Activated CD4-positive, alpha-beta T cell treated with anti-CD3 and anti-CD28 coated beads, Interleukin-2, amount 50 U/mL, for 4 hours (primary cell): ENCODE measurements at places on chromosomes 2 and 18.
A peak's percentile ranks its signal among the peaks of the same experiment; 100 is the strongest.

GRCh38 chr2:74767618-74768017 lies 66.3 kb upstream of the HK2 start:
- DNase-seq = no peak

DNA sequence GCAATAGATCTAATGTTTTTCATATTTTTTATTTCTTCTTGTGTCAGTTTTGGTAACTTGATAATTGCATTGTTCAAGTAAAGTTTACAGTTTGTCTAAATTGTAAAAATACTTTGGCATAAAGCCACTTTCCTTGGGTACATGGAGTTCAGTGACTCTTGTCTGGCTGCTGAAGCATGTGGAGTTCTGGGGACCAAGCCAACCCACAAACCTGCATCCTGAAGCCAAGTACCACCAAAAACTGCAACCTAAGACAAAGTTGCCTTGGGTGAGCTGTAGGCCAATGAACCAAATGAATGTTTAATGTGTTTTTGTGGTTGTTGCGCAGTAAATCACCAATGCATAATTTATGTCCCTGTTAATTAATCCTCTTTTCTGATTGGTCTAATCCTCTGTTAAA lies 872.6 kb downstream of the BCL11A start:
- DNase-seq = no peak

DNA sequence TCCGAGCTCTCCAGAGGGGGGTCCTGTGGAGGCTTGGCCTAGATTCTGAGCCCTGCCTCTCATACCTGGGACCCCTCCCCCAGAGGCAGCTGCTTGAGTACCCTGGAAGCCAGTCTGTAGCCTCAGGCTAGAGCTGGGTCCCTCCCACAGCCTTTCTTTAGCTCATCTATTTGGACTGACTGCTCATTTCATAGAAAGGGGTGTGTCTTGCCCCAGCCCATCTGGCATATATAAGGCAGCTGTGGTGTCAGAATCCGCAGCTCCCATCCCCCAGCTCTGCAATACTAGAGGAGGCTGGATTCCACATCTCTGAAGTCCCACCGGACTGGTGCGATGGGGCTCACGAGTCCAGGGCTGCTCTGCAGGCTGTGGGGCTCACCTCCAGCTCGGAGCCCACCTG lies 26.1 kb downstream of the MPHOSPH10 start:
- no peak for DNase-seq

- DNase-seq = no peak
Measured at GRCh38 chr18:34707670-34708069, 2.4 kb upstream of the DTNA start.

DNA sequence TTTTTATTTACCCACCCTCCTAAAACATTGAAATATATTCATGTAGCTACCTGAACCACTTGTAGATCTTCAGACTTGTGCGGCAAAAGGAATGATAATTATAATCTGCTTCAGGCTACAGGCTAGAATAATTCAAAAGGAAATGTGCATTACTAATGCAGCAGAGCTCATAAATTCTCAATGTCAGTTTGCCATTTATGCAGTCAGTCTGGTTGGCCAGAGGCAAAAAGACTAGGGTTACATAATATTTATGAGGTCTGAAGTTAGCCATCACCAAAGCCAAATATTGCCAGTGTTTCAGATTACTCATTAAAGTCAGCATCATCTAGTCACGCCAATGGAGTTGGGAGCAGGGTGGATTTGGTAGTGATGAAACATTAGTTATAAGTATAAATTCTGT lies 38.9 kb downstream of the METAP1D start:
- no peak for DNase-seq

- no peak for DNase-seq
Measured at GRCh38 chr2:133941666-133942065, 312.2 kb upstream of the MGAT5 start.

DNA sequence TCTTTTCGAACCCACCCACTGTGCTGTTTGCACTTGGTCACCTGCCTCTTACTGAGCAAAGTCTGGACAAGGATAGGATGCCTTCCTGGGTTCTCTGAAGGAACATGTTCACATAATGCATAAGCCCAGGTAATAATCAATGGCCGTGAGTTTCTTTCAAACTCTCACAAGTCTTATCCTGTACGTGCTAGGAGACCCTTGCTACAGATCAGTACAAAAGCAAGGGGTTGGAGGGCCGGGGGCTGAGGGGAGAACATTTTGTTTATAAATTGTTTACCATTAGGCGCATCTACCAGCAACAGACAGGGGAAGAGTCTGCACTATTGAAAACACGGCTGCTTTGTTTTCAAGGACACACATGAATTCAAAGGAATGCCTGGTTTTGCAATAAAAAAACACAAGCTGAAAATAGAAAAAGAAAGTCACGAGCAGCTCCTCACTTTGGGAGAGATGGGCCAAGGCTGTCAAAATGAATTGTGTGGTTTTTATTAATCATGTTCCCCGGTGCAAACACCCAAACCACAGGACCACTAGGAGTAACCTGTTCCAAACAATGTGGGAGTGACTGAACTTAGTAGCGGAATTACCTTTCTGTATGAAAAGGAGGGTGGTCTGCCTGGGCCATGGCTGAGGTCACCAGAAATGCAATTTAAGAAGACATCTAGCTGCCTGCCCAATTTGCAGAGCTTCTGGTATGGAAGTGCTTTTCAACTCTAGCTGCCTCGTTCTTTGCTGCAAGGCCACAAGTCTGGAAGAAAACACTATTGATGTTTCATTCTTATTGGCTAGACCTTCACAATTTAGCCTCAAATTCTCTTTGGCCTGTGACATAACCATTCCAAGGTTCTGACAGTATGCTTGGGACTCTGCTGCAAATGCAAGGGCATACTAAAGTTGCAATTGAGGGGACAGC lies 73.5 kb downstream of the CCBE1 start:
- no peak for DNase-seq

GRCh38 chr2:239008677-239009588 lies 161.0 kb downstream of the TWIST2 start:
- DNase-seq = no peak

DNA sequence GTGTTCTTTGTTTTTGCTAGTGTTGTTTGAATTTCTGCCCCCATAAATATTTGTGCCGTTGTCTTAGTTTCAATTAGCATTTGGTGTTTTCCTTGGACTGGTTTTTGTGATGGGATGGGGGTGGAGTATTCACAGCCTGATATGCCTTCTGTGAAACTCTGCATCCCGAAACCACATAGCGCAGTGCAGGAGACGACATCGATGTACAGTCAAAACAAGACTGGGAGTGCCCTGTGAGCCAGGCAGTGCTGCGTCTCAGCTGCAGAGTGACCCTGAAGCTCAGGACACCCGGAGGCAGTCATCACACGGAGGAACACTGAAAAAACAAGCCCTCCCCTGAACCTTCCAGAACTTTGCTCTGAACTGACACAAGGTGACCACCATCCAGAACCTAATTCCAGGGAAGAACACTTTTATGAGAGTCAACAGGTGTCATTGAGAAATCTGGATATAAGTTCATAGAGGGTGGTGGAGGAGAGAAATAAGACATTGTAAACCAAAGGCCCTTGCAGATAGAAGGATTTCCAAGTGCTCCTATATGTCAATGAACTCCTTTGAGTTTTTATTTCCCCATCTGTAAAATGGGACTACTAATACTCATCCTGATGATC lies 61.2 kb upstream of the CABLES1 start:
- DNase-seq = no peak

DNA sequence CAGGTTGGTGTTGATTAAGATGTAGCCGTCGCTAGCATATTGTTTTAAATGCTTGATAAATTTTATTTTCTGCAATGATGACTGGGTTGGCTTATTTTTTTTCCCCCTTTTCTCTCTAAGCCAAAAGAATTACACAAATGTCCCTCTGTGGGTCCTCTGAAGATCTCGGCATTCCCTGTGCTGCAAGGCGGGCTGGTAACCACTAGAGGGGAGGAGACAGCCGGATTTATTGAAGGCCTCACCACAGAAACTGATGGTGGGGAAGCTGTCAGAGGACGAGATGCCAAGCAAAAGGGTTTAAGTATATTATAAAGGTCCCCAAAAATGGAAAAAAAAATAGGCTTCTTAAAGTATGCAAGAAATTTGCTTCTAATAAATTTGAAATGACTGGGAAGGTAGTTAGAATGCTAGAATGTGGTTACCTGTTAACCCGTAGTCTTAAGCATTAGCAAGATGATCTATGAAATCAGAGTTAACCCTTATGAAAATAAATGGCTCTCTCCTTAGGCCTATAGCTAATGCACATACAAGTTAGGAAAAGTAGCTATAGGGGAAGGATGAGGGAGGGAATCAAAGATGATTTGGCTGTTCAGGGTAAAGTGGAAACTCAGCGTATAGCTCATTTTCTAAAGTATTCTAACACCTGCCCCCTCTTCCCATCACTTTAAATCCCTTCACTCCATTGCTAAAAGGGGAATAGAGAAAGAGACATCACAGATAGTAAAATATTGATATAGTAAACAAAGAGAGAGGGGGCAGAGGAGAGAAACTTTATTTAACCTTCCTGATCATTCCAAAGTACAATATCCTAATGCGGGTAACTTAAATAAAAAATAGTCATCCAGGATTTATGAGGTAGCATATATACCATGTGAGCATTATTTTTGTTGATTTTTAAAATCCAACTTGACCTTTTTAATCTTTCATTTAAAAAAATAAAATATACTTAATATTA lies 894.5 kb upstream of the POU3F3 start:
- DNase-seq = no peak

- no peak for DNase-seq
Measured at GRCh38 chr18:35818353-35818667, 154.2 kb upstream of the RMP24 start.

DNA sequence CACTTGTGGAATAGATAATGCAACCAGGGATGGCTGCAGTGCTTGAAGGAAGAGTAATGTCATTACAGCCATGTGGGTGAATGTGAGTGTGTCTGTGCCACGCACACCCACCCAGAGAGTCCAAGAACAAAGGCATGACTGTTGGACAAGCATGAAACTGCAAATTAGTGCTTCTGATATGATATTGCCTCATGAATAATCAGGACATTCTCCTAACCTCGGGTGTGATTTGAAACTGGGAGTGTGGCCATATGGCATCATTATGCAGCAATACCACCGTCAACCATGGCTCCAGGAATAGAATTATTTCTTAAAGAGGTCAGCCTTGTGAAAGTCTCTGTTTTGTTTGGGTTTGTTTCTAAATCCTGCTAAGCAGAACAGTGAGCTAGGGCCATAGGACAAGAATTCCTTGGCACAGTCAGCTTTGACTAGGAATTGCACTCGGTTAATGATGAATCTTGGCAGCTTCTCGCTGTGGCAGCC lies 678.0 kb upstream of the RAB6C start:
- DNase-seq = no peak

GRCh38 chr2:35033748-35034147 lies 1321.8 kb upstream of the CRIM1 start:
- DNase-seq = no peak

DNA sequence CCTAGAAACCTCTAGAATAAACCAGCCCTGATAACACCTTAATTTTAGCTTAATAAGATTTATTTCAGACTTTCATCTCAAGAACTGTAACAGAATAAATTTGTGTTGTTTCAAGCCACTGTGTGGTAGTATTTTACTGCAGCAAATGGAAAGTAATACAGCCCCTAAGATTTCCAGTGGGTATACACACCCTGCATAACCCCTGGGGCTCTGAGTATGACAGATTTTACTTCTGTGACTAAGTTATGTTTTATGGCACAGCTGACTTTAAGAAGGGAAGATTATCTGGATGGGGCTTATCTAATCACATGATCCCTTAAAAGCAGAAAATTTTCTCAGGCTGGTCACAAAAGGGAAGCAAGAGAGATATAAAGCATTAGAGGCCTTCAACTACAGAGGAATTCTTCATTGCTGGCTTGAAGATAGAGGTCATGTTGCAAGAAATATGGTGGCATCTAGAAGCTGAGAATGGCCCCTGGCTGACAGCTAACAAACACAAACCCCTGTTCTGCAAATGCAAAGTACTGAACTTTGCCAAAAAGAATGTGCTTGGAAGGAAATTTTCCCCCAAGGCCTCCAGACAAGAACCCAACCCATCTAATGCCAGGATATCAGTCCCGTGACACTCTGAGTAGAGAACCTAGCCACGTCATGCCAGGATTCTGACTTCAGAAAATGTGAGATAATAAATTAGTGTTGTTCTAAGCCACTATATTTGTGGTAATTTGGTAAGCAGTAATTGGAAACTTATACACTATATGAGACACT lies 67.8 kb upstream of the SLC9A2 start:
- DNase-seq = no peak

DNA sequence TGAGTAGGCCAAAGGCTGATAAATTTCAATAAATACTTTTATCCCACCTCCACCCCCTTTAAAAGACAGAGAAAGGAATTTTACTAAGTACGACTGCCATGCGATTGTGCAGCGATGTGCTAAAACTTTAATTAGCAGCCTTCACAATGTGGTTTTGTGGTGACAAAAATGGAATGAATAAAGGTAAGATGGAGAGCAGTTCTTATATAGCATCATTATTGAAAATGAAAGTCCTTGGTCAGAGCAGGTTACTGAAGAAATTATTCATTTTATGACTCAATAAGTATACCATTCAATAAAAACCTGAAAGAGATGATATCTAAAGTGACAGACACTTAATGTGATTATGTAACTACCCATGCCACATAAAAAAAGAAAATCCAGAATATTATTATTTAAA lies 33.2 kb upstream of the MTIF2 start:
- DNase-seq = no peak

DNA sequence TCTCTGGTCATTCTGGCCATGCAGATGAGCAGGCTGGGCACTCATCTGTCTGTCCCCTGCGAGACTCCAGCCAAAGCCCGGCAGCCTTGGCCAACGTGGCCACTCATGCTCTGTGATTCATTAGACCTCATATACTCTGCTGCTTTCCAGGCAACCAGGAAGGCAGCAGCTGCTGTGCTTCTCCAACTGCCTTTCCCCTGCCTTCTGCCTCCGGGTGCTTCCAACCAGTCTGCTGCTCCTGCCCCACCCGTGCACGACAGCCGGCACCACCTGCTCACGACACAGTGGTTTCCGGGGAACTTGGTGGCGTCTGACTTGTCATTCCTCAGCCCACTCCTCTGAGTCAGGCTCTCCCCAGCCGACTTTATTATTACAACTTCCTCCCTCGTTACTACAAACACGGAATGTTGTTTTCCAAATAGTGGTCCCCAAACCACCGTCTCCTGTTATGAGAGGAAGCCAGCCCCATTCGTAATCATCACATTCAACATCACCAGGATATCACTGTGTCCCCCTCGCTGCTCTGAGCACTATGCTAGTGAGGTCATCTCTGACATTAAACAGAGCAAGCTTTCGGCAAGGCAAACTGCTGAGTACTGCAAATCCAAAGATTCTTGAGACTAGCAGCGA lies 392.4 kb downstream of the ALK start:
- no peak for DNase-seq

- no peak for DNase-seq
Measured at GRCh38 chr2:171293661-171294060, 133.0 kb upstream of the TLK1 start.

- DNase-seq = no peak
Measured at GRCh38 chr18:56196495-56197225, 441.7 kb downstream of the TXNL1 start.

GRCh38 chr2:7031547-7032245 lies 114.5 kb downstream of the RNF144A start:
- peak; percentile 41 for DNase-seq

DNA sequence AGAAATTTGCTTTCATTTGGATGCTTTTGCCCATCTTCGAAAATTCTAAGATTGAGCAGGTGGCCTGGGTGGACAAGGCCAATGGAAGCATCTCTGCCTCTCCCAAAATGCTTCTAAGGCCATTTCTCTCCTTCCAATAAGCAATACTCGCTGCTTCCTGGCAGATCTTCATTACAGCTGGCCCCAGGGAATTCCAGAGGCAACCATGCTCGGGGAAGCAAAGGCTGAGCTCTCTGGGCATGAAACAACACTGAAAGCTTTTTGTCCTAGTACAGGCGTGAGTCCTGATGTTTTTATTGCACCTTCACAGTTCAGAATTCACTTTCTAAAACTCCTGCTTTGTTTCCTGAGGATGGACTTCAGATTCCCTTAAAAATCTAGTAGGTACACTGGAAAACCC lies 11.8 kb upstream of the NEDD4L start:
- no peak for DNase-seq
